Activated CD8-positive, alpha-beta memory T cell treated with anti-CD3 and anti-CD28 coated beads for 1 hour (primary cell): ENCODE measurements at places on chromosomes 2 and 18.

DNA sequence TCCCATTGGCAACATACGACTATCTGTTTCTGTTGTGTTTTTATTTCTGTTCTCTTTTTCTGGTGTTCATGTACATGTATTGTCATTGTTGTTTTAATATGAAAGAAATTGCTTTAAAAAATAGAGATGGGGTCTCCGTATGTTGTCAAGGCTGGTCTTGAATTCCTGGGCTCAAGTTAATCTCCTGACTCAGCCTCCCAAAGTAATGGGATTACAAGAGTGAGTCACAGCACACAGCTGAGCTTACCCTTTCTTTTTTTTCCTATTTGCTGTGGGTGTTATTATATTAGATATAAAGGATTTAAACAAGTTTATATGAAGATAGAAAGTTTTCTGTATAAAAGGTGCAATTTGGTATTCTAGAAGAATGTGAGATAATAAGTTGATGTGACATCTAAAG lies 554.6 kb downstream of the DSC3 start:
- no peak for DNase-seq

- DNase-seq: no peak
These were observed 155.5 kb upstream of the OTX1 start for GRCh38 chr2:62894966-62895631.

- DNase-seq: no peak
These were observed 107.8 kb upstream of the COPS8 start for GRCh38 chr2:236977852-236978398.

DNA sequence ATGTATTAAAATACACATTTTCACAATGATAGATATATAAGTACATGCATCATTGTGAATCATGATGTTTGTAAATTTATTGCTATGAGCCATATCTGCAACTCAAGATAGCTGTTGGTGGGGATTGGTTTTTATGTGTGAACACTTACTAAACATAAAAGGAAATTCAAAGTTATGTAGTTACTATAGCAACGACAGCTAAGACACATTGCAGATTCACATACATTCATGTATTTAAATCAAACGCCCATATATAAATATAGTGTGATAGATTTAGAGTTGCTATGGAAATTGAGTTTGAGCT lies 65.6 kb downstream of the MAPRE2 start:
- DNase-seq: no peak

GRCh38 chr2:11505652-11506610 lies 27.9 kb upstream of the GREB1 start:
- DNase-seq: no peak

GRCh38 chr2:56478027-56478426 lies 294.2 kb downstream of the CCDC85A start:
- DNase-seq: no peak

- no peak for DNase-seq
These were observed 94.1 kb downstream of the SH3BP4 start for GRCh38 chr2:235045973-235046343.

DNA sequence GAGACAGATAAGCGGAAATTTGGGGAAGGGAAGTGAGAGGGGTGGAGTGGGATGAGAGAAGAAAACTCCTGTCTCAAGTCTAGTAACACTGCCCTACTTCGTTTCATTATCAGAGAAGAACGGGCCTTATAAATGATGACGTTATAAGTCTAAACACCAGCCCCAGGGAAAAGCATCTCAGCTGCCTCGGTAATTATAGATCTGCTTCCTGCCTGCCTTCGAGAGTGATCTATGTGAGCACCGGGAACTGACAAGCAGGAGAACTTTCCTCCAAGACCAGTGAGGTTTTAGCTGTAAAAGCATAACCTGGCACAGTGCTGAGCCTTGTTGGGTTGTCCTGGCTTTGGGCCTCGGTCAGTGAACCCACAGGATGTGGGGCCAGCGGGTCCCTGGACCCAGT lies 227.9 kb upstream of the SIX2 start:
- DNase-seq: no peak

DNA sequence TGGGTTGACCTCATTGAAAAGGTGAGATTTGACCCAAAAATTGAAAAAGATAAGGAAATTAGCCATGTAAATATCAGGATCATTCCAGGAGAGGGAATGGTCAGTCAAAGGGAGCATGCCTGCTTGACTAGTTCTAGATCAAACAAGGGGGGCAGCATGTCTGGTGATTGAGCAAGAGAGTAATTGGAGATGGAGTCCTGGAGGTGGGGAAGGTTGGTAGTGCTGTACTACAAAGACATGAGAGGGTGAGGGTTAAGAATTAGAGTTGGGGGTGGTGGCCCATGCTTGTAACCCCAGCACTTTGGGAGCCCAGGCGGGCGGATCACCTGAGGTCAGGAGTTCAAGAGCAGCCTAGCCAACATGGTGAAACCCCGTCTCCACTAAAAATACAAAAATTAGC lies 2.0 kb downstream of the MRPL30 start:
- DNase-seq: no peak

DNA sequence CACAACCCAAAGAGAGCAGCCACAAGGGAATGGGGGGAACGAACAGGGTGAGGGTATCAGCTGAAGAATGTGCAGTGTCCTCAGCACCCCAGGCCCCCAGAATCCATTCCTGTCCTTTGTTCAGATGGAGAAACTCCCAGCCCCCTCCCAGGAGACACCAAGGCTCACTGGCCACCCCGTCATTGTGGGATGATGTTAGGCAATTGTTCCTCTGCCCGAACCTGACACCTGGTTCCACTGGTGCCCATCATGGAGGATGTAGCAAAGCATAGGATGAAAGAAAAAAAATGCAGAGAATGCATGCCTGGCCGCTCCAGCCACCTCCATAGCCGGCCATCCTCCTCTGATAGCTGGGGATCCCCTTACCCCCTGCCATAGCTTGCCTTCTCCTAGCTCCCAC lies 197.3 kb upstream of the TWIST2 start:
- DNase-seq: no peak

DNA sequence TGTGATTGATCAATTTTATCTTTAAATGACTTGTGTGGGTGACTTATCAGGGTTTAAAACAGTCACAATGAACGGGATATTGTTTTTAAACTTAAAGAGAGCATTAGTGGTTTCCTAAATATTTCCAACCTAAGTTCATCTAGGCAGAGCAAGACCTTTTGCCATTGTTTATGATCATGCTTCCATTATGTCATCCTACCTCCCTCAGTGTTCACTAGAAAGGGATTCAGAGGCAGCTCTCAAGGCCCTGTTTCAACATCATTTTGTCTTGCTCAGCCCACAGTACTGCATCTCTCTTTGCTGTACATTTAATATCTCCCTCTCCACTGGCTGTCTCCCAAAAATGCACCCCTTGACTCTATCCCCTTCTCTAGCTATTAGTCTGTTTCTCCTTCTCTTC lies 21.5 kb upstream of the PELI1 start:
- DNase-seq: no peak

- DNase-seq: no peak
These were observed 410.8 kb upstream of the LYPD1 start for GRCh38 chr2:133080822-133081221.

DNA sequence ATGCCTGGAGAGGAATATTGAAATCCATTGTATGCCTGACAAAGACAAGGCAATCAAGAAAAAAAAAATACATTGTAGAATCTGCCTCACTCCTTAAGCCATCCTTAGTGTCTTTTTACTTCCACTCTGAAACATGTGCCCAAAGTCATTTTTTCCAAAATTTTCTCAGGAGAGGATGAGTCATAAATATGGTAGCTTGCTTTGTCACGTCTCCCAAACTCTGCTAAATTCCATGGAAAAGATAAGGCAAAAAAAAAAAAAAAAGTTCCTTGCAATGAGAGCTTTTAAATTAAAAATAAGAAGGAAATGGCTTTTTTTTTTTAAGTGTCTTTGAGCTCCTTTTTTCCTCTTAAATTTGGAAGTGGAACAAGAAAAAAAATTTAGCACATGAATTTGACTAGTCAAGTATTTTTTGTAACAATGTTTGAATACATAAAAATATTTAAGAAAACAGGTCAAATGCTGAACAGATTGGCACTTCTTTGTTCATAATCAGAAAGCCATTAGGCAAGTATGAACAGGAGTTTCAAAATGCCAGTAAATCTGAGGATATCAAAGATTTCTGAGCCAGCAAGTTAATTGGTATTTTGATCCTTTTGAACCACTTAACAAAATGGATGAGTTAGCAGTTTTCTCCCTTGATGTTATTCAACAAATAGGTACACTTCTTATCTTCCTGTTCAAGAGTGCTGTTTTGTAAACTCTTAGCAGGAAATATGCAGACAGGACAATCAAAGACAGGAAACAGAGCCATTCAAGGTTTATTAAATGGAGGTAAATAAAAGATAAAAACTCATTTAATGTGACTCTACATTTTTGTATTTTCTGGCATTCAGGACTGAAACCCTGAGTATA lies 247.3 kb upstream of the SP5 start:
- DNase-seq: no peak

- DNase-seq: no peak
These were observed 12.9 kb upstream of the ETAA1 start for GRCh38 chr2:67384123-67384822.

- DNase-seq: no peak
These were observed 6.0 kb downstream of the HADHA start for GRCh38 chr2:26238311-26238958.

GRCh38 chr2:195322324-195322723 lies 334.7 kb upstream of the SLC39A10 start:
- DNase-seq: no peak

GRCh38 chr2:45323344-45323743 lies 287.7 kb downstream of the SRBD1 start:
- no peak for DNase-seq

DNA sequence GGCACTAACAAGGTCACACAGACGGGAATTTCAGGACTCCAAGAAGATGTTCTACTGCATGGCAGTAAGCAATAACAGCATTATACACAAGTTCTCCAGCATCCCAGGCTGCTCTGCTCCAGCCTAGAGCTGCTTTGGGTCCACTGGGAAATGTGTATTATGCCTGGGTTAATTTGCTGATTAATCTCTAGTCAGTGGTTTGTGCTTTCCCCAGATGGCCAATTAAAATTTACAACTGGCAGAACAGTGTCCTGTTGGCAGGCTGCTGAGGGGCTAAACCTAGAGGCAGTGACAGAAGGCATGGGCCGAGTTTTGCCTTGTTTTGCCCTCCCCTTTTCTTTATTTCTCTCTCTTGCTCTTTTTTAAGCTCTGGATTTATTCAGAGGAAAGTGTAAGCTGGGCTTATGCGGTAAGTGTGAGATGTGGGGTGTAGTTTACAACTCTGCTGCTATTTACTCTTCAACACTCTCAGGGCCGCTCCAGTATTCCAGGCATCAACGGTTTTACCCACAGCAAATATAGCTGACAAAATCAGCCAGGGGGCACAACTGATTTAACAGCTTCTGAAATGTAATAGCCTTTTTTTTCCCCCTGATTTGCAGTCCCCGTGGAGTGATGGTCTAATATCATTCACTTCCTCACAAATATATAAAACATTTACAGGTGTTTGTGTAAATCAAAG lies 348.0 kb downstream of the GPD2 start:
- no peak for DNase-seq

- DNase-seq: no peak
These were observed 51.6 kb downstream of the RRM2 start for GRCh38 chr2:10174173-10174572.

- no peak for DNase-seq
These were observed 96.8 kb upstream of the CDC42EP3 start for GRCh38 chr2:37767959-37768925.

- no peak for DNase-seq
These were observed 170.4 kb downstream of the C1D start for GRCh38 chr2:67892339-67892846.

GRCh38 chr2:46570396-46570795 lies 91.0 kb downstream of the TMEM247 start:
- no peak for DNase-seq

DNA sequence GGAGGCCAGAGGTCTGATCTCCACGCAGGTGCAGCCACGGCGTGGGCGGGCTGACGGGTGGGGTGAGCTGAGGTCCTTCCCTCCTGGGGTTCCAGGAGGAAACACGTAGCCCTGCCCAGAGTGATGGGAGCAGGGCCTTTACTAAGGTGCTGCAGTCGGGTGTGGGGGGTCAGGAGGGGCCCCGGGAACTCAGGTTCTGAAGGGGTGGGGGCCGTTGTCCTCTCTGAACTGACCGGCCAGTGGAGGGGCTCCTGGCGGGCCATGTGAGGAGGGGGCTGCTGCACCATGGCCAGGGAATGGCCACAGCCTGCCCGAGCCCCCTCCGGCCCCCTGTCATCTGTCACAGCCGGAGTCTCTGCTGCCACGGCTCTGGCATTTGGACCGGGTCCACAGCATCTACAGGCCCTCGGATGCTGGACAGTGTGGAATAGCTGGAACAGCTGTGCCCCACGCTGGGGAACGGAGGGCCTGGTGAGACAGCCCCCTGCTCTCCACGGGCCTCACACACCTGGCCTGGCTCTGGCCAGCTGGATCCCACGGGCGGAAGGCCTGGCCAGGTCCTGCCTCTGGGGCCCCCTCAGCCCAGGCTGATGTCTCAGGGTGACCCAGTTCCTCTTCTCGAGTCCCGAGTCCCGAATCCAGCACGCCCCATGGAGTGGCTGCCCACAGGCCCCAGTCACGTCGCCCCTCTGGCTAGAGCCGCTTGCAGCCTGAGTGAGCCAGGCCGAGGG lies 145.6 kb upstream of the GPC1 start:
- no peak for DNase-seq

GRCh38 chr2:130825966-130826253 lies 10.8 kb upstream of the ARHGEF4 start:
- no peak for DNase-seq

DNA sequence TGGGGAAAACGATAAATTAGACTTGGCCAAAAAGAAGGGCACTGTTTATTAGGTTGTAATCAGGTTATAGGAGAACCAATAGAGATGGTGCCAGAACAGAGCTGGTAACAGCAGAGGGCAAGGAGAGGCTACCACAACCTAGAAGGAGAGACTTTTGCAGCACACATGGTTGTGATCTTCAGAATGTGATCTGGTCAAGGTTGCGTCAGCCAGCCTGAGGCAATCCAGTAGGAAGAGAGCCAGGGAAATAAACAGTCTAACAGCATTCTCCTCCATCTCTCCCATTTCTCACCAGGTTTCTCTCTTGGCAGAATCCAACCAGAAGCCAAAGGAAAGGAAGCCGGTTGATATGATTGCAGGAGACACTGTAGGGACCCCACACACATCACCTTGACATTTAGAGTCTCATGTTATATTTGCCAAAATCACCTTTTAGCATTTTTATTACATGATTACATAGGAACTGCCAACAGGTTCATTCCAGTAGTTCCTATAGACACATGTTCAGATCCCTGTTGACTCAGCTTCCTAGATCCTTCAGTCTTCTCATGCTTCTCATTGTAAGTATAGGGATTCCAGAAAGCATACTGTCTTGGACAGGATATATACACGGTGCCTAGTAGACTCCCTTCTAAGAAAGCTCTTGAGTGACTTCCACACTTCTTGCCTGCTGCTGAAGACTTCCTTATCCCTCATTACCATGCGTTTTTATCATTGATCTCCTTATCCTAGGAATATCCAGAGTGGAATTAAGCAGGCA lies 17.6 kb upstream of the SPATS2L start:
- DNase-seq: no peak
